ENCODE measurements at places on chromosomes 11 and 22.

- DNase-seq = no peak
These were observed at the start of gene PKP3 for GRCh38 chr11:394034-394857. PKP3 (plus strand) TSS chr11:394209; CDS start chr11:394293, 84 bp downstream.

GRCh38 chr22:41274856-41275255 is 11.1 kb downstream of the RANGAP1 start:
- DNase-seq = no peak

DNA sequence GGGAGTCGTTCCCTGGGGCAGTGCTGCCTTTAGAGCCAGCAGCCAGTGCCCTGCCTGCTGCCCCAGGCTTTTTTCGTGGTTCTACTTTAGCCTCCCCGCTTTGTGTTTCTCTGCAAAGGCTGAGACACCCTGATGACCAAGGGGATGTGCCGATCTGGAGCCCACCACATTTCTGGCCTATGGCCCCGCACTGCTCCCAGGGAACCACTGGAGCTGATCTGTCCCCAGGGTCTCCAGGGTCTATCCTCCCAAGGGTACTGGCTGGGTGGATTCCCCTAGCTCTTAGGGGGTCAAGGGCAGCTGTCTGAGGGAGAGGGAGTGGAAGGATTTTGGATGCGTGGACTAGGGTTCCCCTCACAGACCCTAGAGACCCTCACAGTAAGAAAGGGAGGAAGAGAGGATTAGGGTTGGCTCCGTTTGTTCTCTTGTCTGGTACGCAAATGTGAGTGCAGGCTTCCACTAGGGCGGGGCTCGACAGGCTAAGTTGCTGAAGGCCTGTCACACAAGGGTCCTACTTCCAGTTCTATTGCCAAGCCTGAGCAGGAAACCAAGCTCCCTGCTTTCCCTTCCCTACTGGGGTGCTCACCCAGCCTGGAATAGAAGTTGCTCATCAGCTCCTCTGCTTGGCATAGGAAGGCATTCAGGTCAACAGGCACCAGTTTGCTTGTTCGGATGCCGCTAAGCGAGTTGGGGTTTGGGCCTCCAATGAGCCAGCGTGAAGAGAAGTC is 19.3 kb downstream of the TREH start:
- no peak for DNase-seq

GRCh38 chr22:38464992-38465672 is 2.8 kb upstream of the KDELR3 start:
- no peak for DNase-seq

DNA sequence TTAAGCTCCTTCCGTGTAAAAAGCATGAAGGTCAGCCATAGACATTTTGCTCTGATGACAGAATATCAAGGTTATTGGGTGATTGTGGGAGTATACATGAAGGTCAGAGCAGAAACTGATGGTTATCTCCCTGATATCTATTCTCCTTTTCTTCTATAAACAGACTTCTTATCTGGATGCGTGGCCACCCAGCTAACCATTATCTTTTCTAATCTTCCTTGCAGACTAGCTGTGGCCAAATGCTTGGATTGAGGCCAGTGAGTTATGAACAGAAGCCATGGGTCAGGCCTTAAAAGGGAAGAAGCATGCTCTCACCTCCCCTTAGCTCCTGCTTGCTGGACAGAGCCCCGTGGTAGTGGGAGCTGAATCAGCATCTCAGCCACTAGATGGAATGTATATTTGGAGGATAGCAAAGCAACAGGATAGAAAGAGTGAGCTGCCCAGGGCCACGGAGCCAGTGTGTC is 31.3 kb upstream of the LRRC55 start:
- DNase-seq = no peak

DNA sequence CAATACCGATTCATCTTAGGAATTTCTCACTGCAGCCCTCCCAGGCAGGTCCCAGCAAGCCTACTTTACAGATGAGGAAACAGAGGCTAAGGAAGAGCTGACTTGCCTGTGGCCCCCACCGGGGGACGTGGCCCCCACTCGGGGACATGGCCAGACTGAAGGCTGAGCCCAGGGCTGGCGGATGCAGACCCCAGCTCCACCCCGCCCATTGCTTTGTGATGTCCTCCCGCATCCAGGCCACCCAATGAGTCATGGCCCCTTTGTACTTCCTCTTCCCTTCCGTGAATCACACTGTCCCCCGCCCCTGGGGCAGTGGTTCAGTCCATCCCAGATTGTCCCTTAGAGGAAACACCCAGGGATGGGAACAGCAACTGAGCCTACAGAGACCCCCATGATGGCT is 116.0 kb upstream of the ANO1 start:
- DNase-seq = no peak

DNA sequence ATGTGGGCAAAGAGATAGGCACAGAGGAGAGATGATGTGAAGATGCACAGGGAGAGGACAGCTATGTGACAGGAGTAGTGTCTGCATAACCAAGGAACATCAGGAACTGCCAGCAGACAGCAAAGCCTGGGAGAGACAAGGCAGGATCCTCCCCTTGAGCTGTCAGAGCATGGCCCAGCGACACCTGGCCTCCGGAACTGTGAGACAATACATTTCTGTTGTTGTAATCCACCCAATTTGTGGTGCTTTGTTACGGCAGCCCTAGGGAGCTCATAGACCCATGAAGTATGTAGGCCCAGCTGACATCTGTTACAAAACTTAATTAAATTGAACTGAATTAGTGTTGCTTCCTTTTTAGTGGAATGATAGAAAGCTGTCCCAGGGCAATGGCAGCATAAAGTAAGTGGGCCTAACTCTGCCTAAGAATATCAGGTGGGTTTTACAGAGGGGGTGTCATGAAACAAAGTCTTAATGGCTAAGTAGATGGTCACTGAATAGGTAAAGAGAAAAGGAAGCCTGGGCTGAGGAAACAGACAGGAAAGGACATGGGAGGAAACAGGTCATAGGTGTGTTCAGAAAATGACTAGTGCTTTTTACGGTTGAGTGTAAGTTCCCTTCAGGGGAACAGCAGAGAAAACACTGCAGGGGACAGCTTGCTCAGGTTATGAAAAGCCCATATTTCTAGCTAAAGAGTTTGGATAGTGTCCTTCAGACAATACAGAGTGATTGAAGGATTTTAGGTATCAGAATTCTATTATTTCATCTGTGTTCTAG is 24.8 kb downstream of the RASSF10 start:
- no peak for DNase-seq

GRCh38 chr11:33266393-33267215 is 9.4 kb downstream of the HIPK3 start:
- DNase-seq = no peak

DNA sequence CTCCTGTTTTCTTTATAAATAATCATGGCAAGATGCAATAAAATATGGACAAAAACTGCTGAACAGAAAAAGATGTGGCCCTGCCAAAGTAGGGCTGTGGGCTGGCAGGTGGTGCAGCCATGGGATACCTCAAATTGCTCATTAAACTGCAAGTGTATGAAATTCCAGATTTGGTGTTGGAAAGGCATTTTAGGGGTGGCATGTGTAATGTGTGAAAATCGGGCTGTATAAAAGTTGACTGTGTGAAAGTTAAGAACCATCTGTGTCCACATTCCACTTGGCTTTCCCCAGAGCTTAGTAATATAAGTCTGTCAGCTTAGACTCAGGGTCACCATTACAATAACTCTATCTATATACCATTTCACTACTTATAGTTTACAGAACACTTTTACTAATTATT is 34.8 kb upstream of the FZD4 start:
- no peak for DNase-seq

- DNase-seq = no peak
These were observed 1.9 kb downstream of the DERL3 start for GRCh38 chr22:23836692-23837495.

DNA sequence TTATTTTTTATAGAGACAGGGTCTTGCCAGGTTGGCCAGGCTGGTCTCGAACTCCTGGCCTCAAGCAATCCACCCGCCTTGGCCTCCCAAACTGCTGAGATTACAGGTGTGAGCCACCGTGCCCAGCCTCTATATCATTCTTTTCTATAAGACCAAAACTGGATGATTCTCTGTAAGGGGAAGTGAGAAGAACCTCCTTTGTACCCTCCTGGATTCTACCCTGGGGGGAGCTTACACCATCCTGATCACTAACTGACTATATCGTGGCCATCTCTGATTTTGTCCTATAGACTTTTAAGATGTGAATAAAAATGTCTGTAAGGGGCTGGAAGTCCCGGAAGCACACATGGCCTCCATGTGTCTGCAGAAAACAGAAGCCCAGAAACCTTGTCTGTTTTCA is 9.1 kb downstream of the PIWIL4 start:
- DNase-seq = no peak

- DNase-seq = no peak
These were observed 340.0 kb downstream of the SHANK2 start for GRCh38 chr11:70912226-70912840.

GRCh38 chr11:97814325-97814959 is 1206.3 kb upstream of the CNTN5 start:
- no peak for DNase-seq

DNA sequence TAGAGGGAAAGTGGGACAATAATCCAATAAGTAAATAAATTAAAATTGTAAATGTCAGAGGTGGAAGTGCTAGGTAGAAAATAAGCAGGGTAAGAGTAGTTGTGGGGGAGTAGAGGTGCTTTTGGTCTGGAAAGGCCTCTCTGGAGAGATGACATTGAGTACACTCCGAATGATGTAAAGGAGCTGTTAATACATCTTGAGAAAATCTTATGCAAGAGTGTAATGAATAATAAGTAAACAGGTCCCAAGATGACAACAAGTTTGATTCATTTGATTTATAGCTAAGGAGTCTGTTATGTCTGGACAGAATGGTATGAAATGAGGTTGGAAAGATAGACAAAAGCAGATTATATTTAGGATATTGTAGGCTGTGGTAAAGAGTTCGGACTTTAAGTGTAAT is 87.5 kb downstream of the TMEM135 start:
- no peak for DNase-seq

DNA sequence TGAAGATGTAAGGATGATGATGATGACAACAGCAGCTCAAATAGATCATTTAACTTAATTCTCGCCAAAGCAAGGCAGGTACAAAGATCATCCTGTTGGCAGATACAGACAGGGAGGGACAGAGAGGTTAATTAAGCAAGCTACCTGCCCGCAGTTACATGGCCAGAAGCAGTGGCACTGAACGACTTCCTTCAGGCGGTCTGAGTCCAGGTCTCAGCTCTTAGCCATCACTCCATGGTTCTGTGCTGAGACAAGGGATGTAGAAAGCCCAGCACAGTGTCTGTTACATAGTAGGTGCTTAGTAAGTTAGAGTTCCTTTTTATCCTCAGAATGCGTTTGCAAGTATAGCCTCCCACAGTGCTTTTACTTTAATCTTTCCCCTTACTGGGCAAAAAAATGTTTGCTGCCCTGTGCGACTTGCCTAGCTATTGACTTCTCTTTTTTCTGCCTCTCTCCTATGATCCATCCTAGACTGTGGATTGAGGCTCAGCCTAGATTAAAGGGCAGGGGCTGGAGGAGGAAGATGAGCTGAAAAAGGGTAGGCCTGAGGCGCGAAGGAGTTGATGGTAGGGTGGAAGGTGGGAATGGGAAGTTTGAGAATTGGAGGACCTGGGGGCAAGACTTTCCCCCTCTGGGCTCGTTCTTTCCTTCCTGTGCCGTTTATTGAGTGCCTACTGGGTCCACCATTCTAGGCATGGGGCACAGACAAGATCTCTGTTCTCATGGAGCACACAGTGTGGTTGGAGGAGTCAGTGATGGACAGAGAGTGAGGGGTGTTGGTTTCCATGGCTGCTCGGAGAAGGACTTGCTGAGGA is 108.2 kb upstream of the OR4B1 start:
- DNase-seq = no peak

All from GM12864 (cell line).